ENCODE measurements at places on chromosomes 5 and 9.

GRCh38 chr5:100232736-100233135, 302.4 kb upstream of the FAM174A start:
- no peak for DNase-seq

GRCh38 chr5:139037732-139038131, 160.4 kb downstream of the SIL1 start:
- DNase-seq = no peak

DNA sequence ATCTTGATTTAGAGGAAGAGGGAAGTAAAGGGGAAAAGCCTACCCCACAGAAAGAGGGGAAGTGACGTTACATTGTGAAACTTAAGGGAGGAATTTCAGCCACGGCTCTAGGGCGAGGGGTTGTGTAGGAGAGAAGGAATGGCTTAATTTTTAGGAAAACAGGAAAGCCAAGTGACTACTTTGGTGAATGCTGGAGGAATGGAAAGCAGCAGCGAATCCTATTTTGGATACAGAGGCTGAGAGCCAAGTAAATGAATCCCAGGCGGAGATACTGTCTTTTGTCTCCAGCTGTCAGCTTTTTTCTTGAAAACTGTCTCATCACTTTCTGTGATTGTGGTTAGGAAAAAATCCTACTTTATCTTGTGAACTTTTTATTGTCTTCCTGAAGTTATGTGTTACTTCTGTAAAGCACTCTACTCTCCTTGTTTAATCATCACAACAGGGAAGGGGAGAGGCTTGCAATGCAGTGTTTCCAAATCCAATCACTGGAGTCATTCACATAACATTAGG, 188.4 kb downstream of the TSSK1B start:
- no peak for DNase-seq

GRCh38 chr5:322942-323879, 1.7 kb downstream of the AHRR start:
- no peak for DNase-seq

- DNase-seq = no peak
Observed at GRCh38 chr9:134985451-134985850, 67.7 kb upstream of the FCN1 start.

- DNase-seq = no peak
Observed at GRCh38 chr5:162654661-162655405, 587.3 kb downstream of the GABRG2 start.

- DNase-seq = no peak
Observed at GRCh38 chr9:94010980-94011533, 55.9 kb upstream of the BARX1 start.

DNA sequence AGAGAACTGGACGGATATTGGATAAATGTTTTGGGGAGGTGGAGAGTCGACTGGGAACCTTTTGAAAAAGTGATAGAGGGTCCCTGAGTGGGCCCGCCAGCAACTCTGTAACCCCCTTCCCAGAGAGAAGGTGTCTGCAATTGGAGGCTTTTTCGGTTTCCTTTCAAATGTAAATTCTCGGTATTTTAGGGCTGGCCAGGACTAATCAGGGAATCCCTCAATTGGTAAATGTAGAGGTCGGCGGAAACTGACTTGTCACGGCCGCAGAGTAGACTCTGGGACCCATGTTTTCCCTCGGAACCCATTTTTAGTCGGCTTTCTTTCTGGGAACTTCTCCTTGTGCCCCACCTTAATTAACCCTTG, 524 bp downstream of the CCNB1 start:
- no peak for DNase-seq

DNA sequence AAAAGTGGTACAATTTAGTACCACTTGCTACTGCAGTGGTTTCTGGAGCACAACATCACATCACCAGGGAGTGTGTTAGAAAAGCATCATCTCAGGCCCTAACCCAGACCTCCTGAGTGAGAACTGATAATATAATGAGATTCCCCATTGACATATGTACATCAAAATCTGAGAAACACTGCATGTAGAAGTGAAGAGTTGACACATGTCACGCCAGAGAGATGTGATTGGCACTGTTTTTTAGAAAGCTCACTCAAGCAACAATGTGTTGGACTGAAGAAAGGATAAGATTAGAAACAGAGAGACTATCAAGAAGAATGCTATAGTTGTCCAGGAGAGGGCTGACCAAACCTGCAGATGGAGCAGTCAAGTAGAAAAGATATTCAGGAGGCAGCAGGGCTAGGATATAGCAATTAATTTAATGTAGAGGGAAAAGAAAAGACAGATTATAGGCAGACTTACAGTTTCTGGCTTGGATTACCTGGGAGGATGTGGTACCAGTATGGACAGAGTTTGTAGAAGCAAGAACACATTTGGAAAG, 324.4 kb upstream of the ADAMTSL1 start:
- DNase-seq = no peak
